Gastrocnemius medialis (tissue), 4 donors: ENCODE measurements at places on chromosomes 3 and 15. TPM values are rescaled to one million over a fixed set of nuclear protein-coding genes. Genes with fewer than 3 reads are reported as not detected.

GRCh38 chr3:52428151-52429005 is 16.5 kb downstream of the SEMA3G start:
- peaks cover 9% of the 10 kb centered on the region for H3K4me1 ChIP-seq
- peak; percentile 58 for DNase-seq
- no peaks in the 10 kb centered on the region for H3K27me3 ChIP-seq
- H3K27ac ChIP-seq: no peak overlapping the region
- no peaks in the 10 kb centered on the region for H3K36me3 ChIP-seq
- no peak overlapping the region for H3K4me3 ChIP-seq

GRCh38 chr15:85690561-85691231 is 104.0 kb downstream of the KLHL25 start:
- H3K4me3 ChIP-seq: no peak overlapping the region
- peak overlapping the region; percentile 53 for H3K27ac ChIP-seq
- peaks cover 54% of the 10 kb centered on the region for H3K36me3 ChIP-seq
- no peak for DNase-seq
- no peaks in the 10 kb centered on the region for H3K4me1 ChIP-seq

DNA sequence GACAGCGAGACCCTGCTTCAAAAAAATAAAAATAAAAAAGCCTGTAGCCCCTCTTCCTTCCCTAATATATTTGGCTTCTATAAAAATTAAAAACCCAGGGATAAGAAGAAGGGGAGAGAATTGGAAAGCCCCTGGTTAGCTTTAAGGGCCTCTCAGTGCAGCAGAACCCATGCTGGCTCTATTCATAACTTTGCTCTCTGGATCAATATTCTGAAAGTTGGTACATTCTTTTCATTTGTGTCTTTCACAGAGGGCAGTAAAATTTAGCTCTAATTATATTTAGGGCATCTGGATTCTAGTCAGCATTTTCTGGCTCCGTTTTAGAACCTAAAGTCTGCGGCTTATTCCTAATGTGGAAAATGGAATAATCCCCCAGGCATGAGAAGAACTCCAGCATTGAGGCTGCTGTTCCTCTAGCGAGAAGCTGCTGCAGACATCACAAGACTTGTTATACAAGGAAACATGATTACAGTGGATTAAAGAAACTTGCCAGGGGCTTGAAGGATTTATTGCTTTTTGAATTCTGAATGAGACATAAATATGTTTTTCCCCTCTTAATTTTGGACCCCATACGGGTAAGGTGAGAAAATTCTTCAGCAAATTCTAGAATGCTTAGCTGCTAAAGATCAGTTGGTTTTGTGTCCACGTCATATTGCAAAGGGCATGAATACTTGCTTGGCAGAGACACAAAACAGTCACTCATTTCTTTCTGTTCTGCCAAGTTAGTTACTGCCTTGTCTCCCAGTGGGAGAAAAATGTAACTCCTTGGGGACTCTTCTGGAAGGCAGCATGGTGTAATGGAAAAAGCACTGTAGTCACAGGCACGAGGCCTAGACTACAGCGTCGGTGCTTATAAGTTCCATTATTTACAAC is 177.7 kb downstream of the VGLL4 start:
- H3K4me3 ChIP-seq: no peak overlapping the region
- no peaks in the 10 kb centered on the region for H3K27me3 ChIP-seq
- H3K27ac ChIP-seq: peak overlapping the region; percentile 84
- H3K36me3 ChIP-seq: no peaks in the 10 kb centered on the region
- DNase-seq: peak; percentile 57

DNA sequence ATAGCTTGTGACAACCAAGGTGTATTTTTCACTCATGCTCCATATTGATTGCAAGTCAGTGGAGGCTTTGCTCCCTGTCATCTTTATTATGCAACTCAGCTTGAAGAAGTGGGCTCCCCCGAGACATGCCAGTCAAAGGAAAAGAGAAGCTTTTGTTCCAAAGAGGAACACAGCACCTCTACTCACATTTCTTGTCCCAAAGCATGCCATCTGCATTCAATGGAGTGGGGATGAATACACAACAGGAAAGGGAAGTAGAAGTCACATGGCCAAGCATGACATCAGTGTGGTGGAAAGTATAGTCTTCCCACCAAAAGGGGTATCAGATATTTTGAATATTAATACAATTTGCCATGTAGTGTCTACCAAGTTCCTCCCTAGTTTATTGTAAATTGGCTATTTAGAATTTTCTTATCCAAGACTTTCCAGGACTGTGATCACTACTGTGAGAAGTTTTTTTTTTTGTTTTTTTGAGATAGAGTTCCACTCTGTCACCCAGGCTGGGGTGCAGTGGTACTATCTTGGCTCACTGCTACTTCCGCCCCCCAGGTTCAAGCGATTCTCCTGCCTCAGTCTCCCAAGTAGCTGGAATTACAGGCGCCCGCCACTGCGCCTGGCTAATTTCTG is 114.5 kb downstream of the GMPS start:
- no peaks in the 10 kb centered on the region for H3K27me3 ChIP-seq
- no peaks in the 10 kb centered on the region for H3K36me3 ChIP-seq
- no peaks in the 10 kb centered on the region for H3K4me1 ChIP-seq
- no peak for DNase-seq
- H3K4me3 ChIP-seq: no peak overlapping the region

The ZDHHC23 gene
- 3.4 TPM for total RNA-seq

GRCh38 chr3:177733936-177734335 is 536.7 kb upstream of the TBL1XR1 start:
- DNase-seq: no peak
- H3K36me3 ChIP-seq: no peaks in the 10 kb centered on the region
- H3K4me1 ChIP-seq: no peaks in the 10 kb centered on the region
- no peak overlapping the region for H3K4me3 ChIP-seq
